ENCODE measurements at places on chromosomes 3 and 15. TPM values are rescaled to one million over a fixed set of nuclear protein-coding genes. Genes with fewer than 3 reads are reported as not detected.

Gene EEFSEC
- 13.3 TPM for total RNA-seq

DNA sequence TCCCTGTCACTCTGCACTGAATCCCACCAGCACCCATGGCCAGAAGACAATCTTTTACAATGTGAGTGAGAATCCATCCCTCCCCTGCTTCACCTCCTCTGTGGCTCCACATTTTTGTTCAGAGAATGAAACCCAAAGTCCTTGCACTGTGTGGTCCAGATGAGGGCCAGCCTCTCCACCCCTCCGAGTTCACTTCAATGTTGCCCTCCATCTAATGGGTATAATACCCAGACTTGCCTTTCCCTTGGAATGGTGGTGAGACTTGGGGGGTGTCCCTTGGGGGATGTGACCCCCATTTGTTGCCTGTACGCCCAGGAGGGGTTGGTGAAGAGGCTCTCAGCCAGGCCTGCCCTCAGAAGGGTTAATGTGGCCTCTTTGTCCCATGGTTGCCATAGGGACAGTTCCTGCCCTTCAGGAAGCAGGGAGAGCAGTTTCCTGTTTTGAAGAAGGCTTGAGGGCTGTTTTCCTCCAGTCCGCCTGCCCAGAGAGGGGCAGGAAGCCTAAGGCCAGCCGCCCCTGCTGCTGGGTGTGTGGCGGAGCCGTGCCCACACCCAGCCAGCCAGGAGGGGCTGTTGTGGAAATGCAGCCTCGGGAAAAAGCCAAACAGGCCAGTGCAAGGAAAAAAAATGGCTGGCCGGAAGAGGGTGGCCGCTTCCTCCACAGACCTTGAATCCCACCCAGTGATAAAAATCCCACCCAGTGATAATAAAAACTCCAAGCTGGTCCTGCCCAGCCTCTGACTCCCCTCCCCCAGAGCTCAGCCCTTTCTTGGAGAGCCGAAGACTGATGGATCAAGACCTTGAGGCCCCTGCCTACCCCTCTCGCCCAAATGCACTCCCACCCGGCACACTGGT is 14.6 kb upstream of the FGD5 start:
- no peaks in the 10 kb centered on the region for H3K4me1 ChIP-seq
- H3K27ac ChIP-seq: no peak overlapping the region

DNA sequence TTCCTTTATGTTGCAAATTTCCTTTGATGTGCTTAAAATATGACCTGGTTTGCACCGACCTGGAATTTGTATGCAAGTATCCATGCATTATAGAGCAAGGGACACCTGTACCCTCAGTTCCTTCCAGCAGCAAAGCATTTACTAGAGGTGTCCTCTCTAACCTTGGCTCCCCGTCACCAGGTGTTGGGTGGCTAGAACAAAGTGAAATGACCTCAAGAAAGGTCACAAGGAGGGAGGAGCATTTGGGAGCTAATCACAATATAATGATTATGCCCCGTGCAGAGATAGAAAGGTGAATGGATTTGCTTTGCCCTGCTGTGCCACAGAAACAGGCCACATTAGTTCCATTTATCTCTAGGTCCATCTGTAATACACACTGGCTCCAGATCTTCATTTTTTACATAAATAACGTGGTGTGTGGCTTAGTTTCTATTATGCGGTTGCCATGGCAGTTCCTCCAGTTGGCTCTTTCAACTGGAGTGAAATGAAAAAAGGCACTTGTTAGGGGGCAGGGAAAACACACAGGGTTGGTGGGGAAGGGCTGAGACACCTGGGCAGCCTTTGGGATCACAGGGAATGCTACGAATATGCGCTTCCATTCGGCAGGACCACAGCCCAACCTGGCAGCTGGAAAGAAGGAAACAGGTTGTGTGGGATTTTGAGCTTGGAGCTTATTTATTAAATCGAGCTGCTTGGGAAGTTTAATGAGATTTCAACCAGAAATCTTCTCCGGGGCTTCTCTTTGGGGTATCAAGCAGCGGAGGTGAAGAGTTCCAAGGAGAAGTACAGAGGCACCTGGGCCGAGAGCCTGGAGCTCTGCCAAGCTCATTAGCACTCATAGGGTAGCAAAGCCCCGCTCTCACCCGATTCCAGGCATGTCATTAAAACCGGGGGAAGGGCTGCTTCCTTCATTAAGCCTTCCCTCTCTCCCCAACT is 233.5 kb upstream of the ST8SIA2 start:
- H3K4me3 ChIP-seq: no peak overlapping the region
- no peaks in the 10 kb centered on the region for H3K4me1 ChIP-seq
- H3K27ac ChIP-seq: no peak overlapping the region

DNA sequence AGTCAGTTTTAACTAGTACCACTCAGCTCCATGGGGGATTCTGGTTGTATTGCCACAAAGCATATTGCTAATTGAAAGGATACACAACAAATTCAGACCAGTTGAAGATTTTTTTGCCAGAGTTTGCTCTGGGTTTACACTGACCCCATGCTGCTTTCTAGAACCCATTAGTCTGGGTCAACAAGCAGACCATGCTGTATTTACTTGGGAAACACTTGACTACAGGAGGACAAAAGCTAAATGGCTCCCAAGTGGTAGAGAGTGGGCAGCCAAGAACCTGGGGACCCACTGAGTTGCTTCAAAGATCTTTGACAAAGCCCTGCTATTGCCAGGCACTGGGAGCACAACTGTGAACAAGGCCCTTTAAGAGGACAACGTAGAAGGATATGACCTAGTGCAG is 86.8 kb upstream of the PSMD6 start:
- H3K27ac ChIP-seq: peak overlapping the region; percentile 22
- H3K36me3 ChIP-seq: no peaks in the 10 kb centered on the region
- peaks cover 25% of the 10 kb centered on the region for H3K4me1 ChIP-seq
- H3K4me3 ChIP-seq: no peak overlapping the region

DNA sequence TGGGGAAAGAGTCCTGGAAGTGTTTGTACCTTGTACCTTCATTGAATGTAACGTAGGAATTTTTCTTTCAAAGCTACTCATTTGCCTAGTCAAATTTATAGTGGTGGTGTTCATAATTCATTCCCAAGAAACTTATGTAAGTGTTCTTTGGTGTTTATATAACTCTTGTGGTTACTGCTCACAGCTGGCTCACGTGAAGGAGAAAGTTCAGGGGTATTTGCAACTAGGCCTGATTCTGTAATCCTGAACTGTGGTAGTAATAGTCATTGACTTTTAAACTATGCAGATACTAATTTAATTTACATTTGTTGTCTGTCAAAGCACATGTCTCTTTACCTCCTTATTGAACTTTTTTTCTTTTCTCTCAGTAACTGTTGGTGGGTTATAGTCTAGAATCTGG is 50.5 kb upstream of the TEX264 start:
- H3K36me3 ChIP-seq: no peaks in the 10 kb centered on the region
- H3K27ac ChIP-seq: peak overlapping the region; percentile 49
- H3K4me3 ChIP-seq: no peak overlapping the region
- DNase-seq: no peak
- H3K4me1 ChIP-seq: peaks cover 24% of the 10 kb centered on the region

DNA sequence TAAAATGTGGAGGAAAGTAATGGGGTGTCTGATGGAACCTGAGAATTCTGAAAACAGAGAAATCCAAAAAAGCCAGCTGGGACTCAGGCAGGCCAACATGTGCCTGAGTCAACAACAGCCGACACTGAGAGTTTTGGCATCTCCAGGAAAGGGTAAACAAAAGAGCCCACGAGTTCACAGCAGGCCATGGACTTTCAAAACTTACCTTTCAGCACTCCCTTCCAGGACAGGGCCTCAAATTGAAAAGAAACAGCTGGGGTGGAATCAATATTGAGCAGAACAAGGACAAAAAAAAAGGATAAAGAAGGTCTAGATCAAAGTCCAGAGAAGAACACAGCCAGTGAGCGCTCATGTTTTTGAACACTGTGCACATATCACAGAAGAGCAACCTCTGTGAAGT is 735.4 kb upstream of the GRM7 start:
- H3K27ac ChIP-seq: no peak overlapping the region
- H3K36me3 ChIP-seq: no peaks in the 10 kb centered on the region
- DNase-seq: no peak
- H3K4me3 ChIP-seq: no peak overlapping the region
- no peaks in the 10 kb centered on the region for H3K27me3 ChIP-seq

Gene ALPK3
- 5.8 TPM for total RNA-seq

Gene TIMMDC1
- 51.4 TPM for total RNA-seq

Gene NOX5
- total RNA-seq: 0.22 TPM

Gene NANOGP8
- total RNA-seq: 0.81 TPM

DNA sequence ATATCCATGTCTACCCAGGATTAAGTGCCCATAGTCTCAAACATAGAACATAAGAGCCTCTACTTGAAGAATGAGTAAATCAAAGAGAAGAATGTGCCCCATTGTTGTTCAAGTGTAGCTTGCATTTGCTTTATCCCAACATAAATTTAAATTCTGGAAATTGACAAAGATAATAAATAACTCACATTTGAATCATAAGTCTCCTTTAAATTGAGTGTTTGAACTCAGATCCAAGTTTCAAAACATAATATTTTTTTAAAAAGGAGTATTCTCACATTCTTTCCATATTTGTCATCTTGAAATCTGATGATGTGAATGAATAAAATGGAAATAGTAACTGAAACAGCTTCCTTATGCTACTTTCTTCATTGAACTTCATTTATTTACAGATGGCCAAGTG is 135.2 kb downstream of the MECOM start:
- no peaks in the 10 kb centered on the region for H3K36me3 ChIP-seq
- no peak overlapping the region for H3K27ac ChIP-seq
- H3K4me3 ChIP-seq: no peak overlapping the region
- no peak for DNase-seq

DNA sequence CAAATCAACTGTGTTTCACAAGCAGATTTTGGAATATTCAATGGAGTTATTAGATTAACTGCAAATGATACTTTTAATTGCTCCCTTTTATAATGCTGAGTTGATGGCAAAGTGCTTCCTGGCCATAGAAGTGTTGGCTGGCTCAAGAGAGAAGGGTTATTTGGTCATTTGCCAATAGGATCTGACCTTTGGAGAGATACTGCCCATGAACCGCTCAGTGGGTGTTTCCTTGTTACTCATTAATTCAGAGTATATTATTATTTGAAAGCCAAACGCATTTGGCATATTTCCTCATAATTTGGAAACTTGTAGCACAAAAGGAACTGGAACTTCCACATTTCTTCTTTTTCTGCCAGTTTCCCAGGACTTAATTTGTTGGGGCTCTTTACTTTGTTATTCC is 234.7 kb downstream of the CDIN1 start:
- DNase-seq: no peak
- H3K4me1 ChIP-seq: no peaks in the 10 kb centered on the region
- no peak overlapping the region for H3K4me3 ChIP-seq

- no peak overlapping the region for H3K27ac ChIP-seq
- no peaks in the 10 kb centered on the region for H3K27me3 ChIP-seq
- H3K4me3 ChIP-seq: no peak overlapping the region
- H3K4me1 ChIP-seq: peaks cover 9% of the 10 kb centered on the region
- no peak for DNase-seq
Observed at GRCh38 chr3:114323546-114324254, 29.9 kb downstream of the TIGIT start.

- no peaks in the 10 kb centered on the region for H3K27me3 ChIP-seq
- H3K27ac ChIP-seq: no peak overlapping the region
- no peaks in the 10 kb centered on the region for H3K36me3 ChIP-seq
- no peak overlapping the region for H3K4me3 ChIP-seq
- no peak for DNase-seq
Observed at GRCh38 chr3:98573181-98573728, 20.2 kb downstream of the CPOX start.

DNA sequence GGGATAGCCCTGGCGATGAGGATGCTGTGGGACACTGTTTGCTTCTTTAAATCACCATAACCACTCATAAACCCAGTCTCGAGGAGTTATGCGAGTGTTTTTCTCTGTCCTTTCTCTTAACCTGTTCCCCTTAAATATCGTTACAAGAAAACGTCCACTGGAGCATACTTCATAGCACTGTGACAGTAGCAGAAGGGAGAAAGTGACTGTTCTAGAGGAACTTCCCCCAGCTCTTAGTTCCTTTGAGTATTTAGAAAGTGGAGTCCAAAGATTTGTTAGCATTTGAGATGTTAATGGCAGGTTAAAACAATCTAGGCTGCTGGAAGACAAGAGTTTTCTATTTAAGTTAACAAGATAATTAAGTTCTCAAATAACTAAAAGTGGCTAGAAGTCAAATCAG is 142.0 kb downstream of the GADL1 start:
- no peak overlapping the region for H3K4me3 ChIP-seq
- H3K27me3 ChIP-seq: no peaks in the 10 kb centered on the region

Gene SPATA12
- total RNA-seq: not detected

GRCh38 chr15:40310001-40310959 is 2.5 kb upstream of the PLCB2 start:
- H3K4me3 ChIP-seq: no peak overlapping the region
- H3K27me3 ChIP-seq: no peaks in the 10 kb centered on the region
- no peak overlapping the region for H3K27ac ChIP-seq
- peak; percentile 48 for DNase-seq
- peaks cover 8% of the 10 kb centered on the region for H3K4me1 ChIP-seq
- no peaks in the 10 kb centered on the region for H3K36me3 ChIP-seq

GRCh38 chr15:29690765-29691475 is 131.3 kb downstream of the TJP1 start:
- no peaks in the 10 kb centered on the region for H3K27me3 ChIP-seq
- H3K36me3 ChIP-seq: no peaks in the 10 kb centered on the region
- peaks cover 14% of the 10 kb centered on the region for H3K4me1 ChIP-seq
- DNase-seq: no peak
- no peak overlapping the region for H3K27ac ChIP-seq

- no peaks in the 10 kb centered on the region for H3K27me3 ChIP-seq
- no peak overlapping the region for H3K4me3 ChIP-seq
- DNase-seq: no peak
- no peaks in the 10 kb centered on the region for H3K36me3 ChIP-seq
Observed at GRCh38 chr15:45618813-45619212, 16.0 kb upstream of the SQOR start.

Gene STRA6
- total RNA-seq: not detected

Gene KPNA1
- total RNA-seq: 41.1 TPM

DNA sequence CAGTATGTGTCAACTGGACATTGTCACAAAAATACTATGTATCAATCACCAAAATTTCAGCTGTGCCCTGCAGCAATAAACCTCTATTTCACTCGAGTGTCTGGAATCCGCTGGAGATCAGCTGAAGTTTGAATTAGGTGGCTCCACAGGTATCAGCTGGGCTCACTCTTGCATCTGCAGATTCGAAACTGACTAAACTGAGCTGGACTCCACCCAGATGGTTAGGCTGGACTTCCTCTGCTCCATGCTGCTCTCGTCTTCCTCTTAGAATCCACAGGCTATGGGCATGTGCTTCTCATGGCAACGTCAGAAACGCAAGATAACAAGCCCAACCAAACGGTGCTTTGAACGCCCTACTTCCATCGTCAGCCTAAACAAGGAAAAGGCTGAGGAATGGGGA is 565.3 kb upstream of the ROBO2 start:
- no peaks in the 10 kb centered on the region for H3K27me3 ChIP-seq
- H3K4me1 ChIP-seq: no peaks in the 10 kb centered on the region
- H3K4me3 ChIP-seq: no peak overlapping the region
- DNase-seq: no peak
- no peak overlapping the region for H3K27ac ChIP-seq

- H3K27ac ChIP-seq: no peak overlapping the region
- H3K4me3 ChIP-seq: no peak overlapping the region
- H3K36me3 ChIP-seq: no peaks in the 10 kb centered on the region
- H3K27me3 ChIP-seq: no peaks in the 10 kb centered on the region
Observed at GRCh38 chr15:68389936-68390817, 41.8 kb downstream of the ITGA11 start.

GRCh38 chr15:98178861-98179260 is 218.4 kb downstream of the ARRDC4 start:
- H3K27ac ChIP-seq: no peak overlapping the region
- no peaks in the 10 kb centered on the region for H3K27me3 ChIP-seq
- H3K4me1 ChIP-seq: no peaks in the 10 kb centered on the region
- H3K4me3 ChIP-seq: no peak overlapping the region
- H3K36me3 ChIP-seq: no peaks in the 10 kb centered on the region

Gene SEMA4B
- total RNA-seq: 163 TPM

Gene NOP10
- 159 TPM for total RNA-seq
